Daoy (cell line): ENCODE measurements at places on chromosomes 4 and X. TPM values are rescaled to one million over a fixed set of nuclear protein-coding genes. Genes with fewer than 3 reads are reported as not detected.

The DNAAF6 gene
- not detected in 2 replicates for total RNA-seq

GRCh38 chrX:15616531-15616930 is 15.8 kb upstream of the ACE2 start:
- DNase-seq, result no peak

DNA sequence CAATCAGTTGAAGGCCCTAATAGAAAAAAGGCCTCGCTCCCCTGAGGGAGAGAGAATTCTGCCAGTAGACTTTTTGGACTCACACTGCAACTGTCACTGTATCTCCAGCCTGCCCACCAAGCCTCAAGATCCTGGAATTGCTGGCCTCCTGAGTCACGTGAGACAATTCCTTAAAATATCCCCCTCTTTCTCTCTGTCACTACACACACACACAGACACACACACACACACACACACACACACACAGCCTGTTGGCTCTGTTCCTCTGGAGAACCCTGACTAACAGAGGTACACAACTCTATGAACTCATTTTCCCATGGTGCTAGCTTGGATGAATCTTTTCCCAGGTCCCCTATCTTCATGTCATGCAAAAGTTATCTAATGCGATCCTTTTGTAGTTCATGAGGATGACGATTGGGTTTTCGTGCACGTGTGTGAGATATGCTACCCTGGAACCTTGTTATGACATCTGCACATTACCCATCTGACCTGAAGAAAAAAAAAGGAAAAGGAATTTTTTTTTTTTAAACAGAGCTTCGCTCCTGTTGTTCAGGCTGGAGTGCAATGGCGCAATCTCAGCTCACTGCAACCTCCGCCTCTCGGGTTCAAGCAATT is 13.7 kb downstream of the CLRN2 start:
- no peak for DNase-seq

The PAK3 gene
- 1.1 and 1.5 TPM in 2 replicates for total RNA-seq

The CHIC2 gene
- total RNA-seq, result 18.3 and 44.3 TPM in 2 replicates

DNA sequence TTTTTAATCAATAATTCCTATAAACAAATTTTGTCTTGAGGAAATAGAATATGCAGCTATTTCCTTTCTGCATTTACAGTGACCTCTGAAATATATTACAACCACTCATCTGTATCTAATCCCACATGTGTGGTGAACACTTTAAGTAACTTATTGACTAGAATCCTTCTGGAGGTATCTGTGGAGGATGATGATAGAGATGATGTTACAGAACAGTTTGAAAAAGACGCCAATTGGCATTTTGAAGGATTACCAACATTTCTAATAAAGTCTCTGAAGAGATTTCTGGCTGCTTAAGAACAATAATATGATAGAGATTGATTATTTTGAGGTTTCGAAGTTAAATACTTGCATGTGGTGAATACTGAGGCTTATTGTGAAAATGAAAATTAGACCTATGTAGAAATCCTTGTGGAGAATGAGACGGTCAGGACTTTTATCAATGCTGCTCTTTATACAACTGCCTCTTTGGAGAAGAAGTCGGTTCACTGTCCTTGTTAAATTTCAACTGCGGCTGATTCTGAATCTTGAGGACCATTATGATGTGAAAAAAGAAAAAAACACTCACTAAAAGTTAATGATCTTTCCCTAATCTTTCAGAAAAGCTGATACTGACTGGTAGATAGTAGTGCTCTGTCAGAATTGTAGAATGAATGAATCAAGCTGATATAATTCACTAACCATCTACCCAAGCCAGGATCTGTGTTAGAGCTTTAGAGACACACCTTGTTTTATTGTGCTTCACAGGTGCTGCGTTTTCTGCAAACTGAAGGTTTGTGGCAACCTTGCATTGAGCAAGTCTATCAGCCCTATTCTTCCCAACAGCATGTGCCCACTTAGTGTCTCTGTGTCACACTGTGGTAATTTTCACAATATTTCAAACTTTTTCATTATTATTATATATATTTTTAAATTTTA is 204.7 kb downstream of the SPRY1 start:
- DNase-seq, result no peak

The SRPX gene
- 18.2 and 28.0 TPM in 2 replicates for total RNA-seq

DNA sequence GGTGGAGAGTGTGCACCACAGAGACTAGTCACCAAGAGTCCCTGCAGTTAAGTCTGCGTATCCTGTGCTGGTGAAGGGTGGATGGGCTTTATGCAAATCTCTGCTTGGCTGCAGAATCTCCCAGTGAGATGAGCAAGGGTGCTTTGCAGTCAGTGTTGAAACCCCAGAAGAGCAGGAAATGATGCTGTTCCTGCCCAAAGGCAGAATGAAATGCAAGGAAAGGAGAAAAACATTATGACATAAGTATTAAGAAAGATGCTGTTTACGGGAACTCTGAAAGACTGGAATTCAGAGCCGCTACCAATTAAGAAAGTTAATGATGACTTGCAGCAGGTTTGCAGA is 25.4 kb upstream of the ACSL1 start:
- DNase-seq, result no peak

- DNase-seq, result no peak
Observed at GRCh38 chr4:185730849-185731608, 81.0 kb downstream of the SORBS2 start.

The SLC25A31 gene
- not detected in 2 replicates for total RNA-seq

GRCh38 chr4:82753725-82754410 is 44.7 kb downstream of the SCD5 start:
- no peak for DNase-seq

- no peak for DNase-seq
Observed at GRCh38 chr4:42610941-42611340, 46.0 kb downstream of the ATP8A1 start.

DNA sequence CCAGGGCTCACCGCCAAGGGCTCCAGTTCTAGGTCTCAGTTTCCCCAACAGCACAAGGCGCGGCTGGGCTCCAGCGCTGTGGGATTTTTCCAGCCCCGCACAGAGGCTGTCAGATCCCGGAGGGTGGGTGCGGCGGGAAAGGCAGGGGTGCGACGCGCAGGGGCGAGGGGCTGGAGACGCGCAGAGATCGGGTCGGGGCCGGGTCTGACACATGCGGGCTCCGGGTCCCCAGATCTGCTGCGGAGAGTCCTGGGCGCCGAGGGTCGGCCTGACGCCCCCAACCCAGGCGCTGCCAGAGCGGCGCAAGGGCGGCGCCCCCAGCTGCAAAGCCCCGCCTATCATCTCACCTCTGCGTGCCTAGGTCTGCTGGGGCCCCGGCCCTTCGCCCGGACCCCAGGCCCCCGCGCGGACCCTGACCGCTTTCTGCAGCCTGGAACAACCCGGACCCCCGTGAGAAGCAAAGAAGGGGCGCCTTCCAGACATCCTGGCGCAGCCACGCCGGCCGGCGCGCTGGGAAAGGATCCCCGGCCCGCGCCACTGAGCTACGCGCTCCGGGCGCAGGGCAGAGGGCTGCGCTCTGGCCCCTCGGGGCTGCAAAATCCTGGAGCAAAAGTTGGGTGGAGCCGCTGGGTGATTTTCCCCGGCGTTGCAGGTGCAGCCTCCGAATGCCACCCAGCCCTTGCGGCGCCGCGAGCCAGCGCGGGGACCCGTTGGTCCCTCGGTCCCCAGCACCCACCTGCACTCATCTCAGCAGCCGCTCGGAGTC is 486 bp downstream of the ABLIM2 start:
- no peak for DNase-seq

The SLITRK4 gene
- not detected in 2 replicates for total RNA-seq

GRCh38 chrX:88135735-88136134 is 611.3 kb upstream of the CPXCR1 start:
- no peak for DNase-seq

The PARM1 gene
- 0.63 TPM in 1 of 2 replicates, not detected in the other for total RNA-seq

GRCh38 chrX:84363663-84364062 is 138.6 kb downstream of the HDX start:
- no peak for DNase-seq

The SMIM43 gene
- total RNA-seq, result 0.29 TPM in 1 of 2 replicates, not detected in the other

DNA sequence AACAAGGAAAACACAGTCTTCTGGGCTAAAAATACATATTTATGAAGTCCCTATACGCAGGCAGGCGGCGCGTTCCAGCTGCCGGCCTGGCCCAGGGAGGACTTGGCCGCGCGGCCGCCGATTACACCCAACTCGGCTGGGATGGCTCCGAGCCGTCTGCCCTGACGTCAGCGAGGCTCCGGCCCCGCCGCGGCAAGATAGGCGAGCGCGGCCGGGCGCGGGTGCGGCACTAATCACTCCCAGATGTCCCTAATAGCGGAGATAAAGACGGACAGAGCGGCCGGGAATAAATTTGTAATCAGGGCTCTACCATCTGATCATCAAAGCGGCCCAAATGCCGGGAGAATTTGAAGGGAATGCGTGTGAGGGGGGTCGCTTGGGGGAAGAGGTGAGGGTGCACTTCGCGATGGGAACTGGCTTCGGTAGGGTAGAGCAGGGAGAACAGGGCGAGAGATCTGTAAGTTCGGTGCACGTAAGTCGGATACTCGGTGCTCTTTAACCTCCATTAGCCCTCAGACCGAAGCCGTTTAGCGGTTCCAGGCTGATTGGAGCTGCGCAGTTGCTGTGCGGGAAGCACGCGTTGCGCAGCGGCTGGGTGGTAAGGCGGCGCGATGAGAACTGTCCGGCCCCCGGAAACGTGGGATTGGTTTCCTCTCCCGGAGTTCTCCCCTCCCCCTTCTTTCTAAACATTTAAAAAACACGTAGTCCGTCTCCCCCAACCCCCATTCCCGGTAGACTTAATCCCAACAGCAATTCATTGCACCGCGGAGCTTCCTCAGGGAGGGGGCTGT is 7.7 kb downstream of the HAND2 start:
- peak; percentile 67 for DNase-seq

- peak; percentile 58 for DNase-seq
Observed at GRCh38 chrX:131588995-131589394, 45.1 kb downstream of the OR13H1 start.

GRCh38 chrX:51893931-51894696 is 691 bp downstream of the MAGED1 start:
- DNase-seq, result peak; percentile 4

DNA sequence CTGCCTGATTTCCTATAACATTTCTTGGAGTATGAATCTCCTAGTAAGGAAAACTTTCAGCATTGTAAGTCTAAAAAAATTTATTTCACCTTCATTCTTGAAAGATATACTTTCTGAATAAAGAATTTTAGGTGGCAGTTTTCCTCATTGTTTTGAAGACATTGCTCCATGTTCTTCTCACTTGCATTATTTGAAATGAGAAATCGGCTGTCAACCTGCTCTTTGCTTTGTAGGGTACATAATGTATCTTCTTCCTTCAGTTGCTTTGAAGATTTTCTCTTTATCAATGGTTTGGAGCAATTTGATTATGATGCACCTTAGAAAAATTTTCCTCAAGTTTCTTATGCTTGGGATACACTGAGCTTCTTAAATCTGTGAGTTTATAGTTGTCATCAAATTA is 120.3 kb downstream of the EVC2 start:
- DNase-seq, result no peak
